ENCODE measurements at places on chromosomes 3 and 15.

DNA sequence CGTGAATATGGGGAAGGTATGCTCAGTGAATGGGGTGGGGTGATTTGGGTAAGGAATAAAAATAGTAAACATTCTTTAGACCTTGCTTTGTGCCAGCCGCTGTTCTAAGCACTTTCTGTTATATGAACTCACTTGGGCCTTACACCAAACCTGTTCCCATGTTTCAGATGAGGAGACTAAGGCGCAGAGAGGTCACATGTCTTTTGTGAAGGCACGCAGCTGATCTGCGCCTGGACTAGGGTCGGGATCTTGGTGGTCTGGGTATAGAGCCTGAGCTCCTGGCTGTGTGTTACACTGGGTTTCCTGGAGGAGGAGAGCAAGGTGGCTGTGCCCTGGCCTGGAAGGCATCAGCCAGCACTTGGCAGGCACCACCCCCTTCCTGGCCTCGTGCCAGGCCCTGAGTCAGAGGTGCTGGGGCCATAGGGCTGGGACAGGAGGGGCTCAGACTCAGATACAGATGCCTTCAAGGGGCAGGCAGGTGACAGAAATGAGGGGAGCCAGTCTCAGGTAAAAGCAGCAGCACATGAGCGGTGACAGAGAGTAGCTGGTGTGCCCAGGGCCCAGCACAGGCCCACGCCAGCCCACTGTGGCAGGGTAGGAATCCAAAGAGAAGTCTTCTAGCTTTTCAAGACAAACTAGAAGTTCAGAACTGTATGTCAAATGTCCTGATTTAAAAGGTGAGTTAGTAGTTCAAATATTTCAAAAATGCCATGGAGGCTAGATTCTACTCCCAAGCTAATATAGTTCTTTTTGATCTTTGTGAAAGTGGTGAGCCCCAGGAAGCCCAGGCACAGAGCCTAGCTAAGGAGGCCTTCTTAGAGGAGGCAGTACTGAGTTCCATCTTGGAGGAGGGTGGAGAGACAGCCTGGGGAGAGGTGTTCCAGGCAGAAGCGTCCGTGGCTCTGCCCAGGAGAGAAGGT lies 83.1 kb downstream of the DNAJB8 start:
- peak; percentile 14 for DNase-seq

GRCh38 chr3:98600412-98601095 lies 7.1 kb upstream of the CPOX start:
- DNase-seq, result no peak

DNA sequence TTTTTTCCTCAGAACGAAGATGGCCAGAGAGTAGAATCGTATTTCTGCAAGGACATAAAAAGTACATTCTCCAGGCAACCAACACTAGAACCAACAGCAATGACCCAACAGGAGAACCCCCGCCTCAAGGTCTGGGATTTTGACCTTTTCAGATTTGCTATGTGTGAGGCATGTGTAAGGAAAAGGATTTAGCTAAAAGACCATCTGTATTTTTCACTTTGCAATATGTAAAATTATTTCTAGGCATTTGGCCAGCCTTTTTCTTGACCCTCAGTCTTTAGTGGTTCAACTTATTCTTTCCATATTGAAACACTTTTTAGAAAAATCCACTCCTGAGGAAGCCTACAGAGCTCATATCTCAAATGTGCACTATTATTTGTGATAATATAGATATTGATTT lies 219.2 kb upstream of the GOLGA6L4 start:
- DNase-seq, result no peak

DNA sequence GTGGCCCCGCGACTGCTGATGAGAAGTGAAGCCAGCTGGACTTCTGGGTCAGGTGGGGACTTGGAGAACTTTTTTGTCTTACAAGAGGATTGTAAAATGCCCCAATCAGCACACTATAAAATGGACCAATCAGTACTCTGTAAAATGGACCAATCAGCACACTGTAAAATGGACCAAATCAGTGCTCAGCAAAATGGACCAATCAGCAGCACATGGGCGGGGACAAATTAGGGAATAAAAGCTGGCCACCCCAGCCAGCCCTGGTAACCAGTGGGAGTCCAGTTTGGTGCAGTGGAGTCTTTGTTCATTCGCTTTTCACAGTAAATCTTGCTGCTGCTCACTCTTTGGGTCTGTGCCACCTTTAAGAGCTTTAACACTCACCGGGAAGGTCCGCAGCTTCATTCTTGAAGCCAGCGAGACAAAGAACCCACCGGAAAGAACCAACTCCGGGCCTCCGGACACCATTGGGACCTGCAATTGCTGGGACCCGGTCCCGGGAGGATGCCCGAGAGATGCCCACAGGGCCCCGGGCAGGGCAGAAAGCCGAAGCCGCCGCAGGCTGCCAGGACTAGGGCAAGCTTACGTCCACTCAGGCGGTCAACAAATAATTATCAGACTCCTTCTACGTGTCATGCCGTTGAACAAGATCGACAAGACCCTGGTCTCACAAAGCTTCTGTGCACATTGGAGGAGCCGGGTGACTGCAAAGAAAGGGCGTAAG lies 8.3 kb upstream of the NR2E3 start:
- DNase-seq, result no peak

GRCh38 chr3:141914311-141914710 lies 37.9 kb downstream of the ATP1B3 start:
- no peak for DNase-seq

GRCh38 chr3:66037330-66037985 lies 1.3 kb downstream of the MAGI1 start:
- DNase-seq, result no peak

- DNase-seq, result no peak
These were observed 109.5 kb downstream of the SSR3 start for GRCh38 chr3:156445117-156446090.

- no peak for DNase-seq
These were observed 706.6 kb downstream of the NR2F2 start for GRCh38 chr15:97037080-97037479.

GRCh38 chr3:171013822-171014748 lies 12.4 kb downstream of the SLC2A2 start:
- no peak for DNase-seq

GRCh38 chr3:20340324-20340928 lies 154.4 kb upstream of the SGO1 start:
- peak; percentile 52 for DNase-seq

- no peak for DNase-seq
These were observed 13.1 kb downstream of the DNAAF4 start for GRCh38 chr15:55494931-55495330.

DNA sequence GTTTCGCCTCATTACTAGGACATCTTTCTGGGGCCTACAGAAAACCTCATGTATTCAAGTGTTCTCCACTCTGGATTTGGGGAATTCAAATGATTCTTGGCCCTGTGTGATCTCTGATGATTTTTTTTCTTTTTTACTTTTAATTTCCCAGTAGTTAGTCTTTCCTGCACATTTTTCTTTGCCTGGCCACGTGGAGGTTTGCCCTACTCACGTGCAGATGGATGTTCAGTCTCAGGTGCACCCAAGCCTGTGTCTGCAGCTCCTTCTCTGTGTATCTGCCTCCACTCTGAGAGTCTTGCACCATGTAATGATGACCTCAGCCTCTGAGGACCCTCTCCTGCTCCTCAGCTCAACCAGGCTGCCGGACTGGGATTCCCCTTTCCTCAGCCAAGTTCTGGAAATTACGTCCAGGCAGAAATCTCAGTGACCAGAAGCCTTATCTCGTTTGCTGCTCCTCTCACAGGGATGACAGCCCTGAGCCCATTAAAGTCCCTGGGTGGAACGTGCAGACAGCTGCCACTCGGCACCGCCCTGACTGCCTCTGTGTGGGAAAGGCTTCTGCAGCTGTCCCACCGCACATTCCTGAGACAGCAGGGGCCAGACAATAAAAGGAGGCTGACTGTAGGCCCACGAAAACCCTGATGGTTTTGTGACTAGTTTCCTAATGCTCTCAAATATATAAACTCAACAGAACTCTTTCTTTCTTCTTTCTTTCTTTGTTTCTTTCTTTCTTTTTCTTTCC lies 31.4 kb upstream of the GABRB3 start:
- no peak for DNase-seq

- DNase-seq, result no peak
These were observed 20.9 kb downstream of the BBX start for GRCh38 chr3:107543666-107544065.

- no peak for DNase-seq
These were observed 19.9 kb downstream of the RBP2 start for GRCh38 chr3:139456386-139456785.

GRCh38 chr3:159482241-159482993 lies 506.2 kb upstream of the IL12A start:
- DNase-seq, result no peak

DNA sequence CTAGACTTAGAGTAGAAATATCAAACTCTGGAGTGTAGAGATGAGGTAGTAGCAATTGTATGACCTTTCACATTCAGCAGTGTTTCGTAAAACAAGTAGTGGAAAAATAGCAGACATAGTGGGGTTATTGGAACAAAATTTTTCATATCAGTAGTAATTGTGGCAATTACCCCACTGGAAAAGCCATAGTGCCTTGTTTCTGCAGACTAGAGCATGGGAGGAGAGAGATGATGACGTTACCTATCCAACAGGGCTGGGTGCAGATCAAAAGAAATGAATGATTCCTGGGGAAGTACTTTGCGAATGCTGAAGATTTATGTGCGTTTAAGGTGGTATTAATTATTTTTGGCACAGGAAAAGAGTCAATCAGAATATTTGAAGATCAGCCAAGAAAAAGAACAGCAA lies 147.0 kb upstream of the LRRFIP2 start:
- no peak for DNase-seq

DNA sequence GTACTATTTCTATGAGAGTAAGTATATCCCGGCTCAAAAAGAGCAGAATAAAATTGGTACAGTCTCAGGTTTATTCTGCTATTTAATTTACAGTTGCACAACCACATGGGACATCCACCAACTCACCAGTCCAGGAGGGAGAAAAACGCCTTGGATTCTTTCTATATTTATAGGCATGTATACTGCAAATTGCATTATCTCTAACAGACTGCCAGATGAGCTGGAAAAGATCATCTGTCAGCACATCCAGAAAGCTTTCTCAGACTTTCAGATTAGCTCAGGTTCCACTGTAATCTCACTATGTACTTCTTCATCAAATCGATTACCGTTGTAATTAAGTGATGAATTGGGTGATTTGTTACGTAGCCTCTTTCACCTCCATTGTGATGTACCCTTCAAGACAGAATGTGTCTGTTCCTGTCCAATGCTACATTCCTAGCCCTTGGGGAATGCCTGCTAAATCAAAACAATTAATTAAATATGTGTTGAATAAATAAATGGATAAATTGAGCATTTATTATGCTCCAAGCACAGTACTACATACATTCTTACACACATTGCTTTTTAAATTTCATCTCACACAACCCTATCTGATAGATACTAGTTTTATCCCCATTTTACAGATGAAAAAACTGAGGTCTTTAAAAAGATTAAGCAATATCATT lies 38.1 kb upstream of the TMC3 start:
- no peak for DNase-seq

- no peak for DNase-seq
These were observed 121.4 kb upstream of the PHLDB2 start for GRCh38 chr3:111737706-111738086.

DNA sequence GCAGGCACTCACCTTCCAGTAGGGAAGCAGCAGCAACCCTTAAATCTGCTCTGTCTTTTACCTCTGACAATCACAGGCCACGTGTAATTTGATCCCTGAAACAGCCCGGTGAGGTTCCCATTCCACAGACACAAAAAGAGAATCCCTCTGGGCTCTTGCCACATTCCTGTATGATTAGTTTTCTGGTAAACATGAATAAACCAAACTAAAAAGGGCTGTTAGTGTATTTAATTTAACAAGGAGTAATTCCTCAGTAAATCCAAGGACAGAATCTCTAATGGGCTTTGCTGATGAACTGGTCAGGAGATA lies 186.9 kb downstream of the FAM43A start:
- DNase-seq, result no peak

DNA sequence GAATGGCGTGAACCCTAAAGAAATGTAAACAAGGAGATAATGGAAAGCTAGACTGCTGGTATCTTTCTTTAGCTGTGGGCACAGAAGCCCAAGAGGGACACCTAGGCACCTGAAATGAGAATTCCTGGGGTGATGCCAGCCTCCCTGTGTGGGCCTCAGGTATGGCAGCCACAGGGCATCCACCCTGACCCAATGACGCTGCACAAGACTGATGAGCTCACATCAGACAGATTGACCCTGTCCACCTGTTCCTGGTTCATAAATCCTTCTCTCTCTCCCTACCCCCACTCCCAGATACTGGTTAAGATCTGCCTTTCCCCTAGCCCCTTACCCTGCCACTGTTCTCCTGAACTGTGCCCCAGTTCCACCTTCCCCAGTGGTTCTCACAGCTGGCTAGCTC lies 1.5 kb downstream of the GLB1 start:
- DNase-seq, result no peak

DNA sequence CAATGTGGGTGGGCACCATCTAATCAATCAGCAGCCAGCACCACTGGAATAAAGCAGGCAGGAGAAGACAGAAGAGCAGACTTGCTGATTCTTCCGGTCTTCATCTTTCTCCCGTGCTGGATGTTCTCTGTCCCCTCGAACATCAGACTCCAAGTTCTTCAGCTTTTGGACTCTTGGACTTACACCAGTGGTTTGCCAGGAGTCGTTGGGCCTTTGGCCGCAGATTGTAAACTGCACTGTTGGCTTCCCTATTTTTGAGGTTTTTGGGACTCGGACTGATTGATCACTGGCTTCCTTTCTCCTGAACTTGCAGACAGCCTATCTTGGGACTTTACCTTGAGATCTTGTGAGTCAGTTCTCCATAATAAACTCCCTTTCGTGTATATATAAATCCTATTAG lies 292.8 kb downstream of the BCHE start:
- DNase-seq, result no peak

Measured in glomerular endothelial cell (primary cell).